Fibroblast of skin of right biceps (primary cell): ENCODE measurements at places on chromosomes 2 and 18.
A peak's percentile ranks its signal among the peaks of the same experiment; 100 is the strongest.

GRCh38 chr2:111201214-111201613 is 80.5 kb downstream of the BCL2L11 start:
- DNase-seq = no peak

GRCh38 chr2:56287508-56287907 is 103.7 kb downstream of the CCDC85A start:
- DNase-seq = peak; percentile 24

GRCh38 chr18:55275039-55275901 is 312.7 kb downstream of the TCF4 start:
- peak; percentile 61 for DNase-seq

- DNase-seq = no peak
These were observed 22.1 kb upstream of the CTDP1 start for GRCh38 chr18:79657342-79657996.

DNA sequence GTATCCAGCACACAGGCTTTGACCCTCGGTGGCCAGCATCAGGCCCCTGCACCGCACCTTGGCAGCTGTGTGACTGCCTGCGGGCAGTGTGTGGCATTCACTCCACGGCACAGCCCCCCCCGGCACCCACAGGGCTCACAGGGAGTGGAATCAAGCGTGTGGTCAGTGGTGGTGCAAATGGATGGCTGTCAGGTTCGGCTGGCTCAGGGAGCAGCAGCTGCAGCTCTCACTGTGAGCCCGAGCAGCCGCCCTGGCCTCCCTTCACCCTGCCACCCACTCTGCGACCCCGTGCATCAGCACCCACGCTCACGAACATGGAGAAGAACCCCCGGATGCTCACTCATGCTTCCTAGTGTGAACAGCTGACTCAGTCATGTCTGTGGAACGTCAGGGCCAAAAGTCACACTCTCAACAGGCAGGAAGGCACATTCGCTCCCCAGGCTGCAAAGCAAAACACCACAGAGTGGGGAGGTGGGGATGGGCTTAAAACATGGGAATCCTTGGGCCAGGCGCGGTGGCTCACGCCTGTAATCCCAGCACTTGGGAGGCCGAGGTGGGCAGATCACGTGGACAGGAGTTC is 41.5 kb upstream of the GPC1 start:
- peak; percentile 13 for DNase-seq

DNA sequence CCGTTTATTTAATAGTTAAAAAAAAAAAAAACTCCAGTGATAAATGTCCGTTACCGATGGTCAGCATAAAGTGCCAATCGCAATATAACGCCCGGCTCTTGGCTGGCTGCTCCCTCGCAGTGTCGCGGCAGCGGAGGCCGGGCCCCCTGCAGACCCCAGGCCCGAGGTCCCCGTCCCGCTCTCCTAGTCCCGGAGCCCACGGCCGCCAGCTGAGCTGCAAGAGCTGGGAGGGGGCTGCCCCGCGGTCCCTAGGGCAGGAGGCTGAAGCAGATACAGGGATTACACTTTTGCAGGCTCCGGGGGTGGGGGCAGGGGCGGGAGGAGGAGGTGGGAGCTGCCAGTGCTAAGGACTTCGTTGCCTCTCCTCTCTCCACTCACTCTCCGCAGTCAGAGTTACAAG is 6.9 kb downstream of the OSR1 start:
- no peak for DNase-seq

- no peak for DNase-seq
These were observed 3.5 kb upstream of the FAM124B start for GRCh38 chr2:224405412-224405811.

DNA sequence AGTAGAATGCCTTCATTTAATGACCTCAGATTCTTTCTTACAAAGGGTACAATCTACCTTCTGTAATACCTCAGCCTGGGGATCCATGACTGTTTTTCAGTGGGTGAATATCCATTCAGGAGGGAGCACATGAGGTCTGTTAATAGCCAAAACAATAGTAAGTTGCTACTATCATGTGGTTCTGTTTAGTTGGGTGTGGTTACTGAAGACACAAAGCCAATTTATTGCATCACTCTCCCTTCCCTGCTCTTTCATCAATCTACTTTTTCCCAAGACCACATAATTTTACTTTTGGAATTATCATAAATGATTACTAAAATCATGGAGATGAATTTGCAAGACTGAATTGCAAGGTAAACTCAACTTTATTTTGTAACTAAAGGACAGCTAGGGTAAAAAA is 254.2 kb downstream of the GALNT13 start:
- DNase-seq = no peak

- DNase-seq = peak; percentile 60
These were observed 193.1 kb upstream of the UBE2E3 start for GRCh38 chr2:180787330-180787729.

DNA sequence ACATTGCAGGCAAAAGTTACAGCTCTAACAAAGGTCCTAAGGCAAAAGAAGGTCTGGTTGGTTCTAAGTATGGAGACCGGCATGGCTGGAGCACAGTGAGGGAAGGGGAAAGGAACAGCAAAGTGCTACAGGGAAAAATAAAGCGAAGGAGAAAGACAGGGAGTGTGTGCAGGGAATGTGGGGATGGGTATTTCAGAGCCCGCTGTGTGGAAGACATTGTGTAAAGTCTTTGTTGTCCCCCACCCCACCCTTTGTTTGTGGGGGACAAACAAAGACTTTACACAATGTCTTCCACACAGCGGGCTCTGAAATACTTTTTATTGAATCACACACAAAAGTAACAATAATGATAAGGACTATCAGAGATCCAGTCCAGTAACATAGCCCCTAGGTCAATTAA is 28.9 kb upstream of the C2orf15 start:
- no peak for DNase-seq

DNA sequence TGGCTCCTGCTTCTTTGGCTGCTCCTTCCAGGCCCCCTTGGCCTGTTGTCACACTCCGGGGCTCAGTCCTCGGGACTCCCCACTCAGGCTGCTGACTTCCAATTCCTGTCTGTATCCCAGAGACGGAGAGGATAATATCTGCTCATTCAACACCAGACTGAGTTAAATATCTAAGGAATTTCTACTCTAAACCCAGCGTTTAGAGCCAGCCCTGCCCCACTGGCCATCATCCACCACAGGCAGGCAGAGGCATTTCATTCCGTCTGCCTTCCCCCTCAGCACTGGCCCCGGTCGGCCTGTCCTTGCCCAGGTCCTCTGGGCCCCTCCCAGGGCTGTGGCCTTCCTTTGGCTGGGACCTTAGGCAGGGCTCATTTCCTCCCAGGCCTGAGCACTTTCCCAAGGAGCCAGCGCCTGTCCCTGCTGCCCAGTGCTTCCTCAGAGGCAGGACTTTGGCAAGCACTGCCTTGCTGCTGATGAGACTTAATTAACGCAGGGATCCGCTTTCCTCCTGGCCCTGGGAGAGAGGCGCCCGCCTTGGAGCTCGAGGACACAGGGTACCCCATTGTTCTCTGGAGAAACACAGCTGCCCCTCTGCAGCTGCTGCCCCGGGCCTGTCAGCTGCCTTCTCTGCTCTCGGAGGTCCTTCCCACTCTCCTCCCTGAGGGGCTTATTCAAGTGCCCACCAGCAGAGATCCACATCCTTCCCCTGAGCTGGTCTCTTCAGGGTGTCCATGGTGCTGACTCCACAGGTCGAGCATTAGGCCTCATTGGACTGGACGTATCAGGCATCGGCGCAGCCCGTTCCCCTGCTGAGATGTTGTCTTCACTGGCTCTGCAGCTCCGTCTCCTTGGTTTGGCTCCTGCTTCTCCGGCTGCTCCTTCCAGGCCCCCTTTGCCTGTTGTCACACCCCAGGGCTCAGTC is 42.8 kb downstream of the ATOH8 start:
- DNase-seq = peak; percentile 52

DNA sequence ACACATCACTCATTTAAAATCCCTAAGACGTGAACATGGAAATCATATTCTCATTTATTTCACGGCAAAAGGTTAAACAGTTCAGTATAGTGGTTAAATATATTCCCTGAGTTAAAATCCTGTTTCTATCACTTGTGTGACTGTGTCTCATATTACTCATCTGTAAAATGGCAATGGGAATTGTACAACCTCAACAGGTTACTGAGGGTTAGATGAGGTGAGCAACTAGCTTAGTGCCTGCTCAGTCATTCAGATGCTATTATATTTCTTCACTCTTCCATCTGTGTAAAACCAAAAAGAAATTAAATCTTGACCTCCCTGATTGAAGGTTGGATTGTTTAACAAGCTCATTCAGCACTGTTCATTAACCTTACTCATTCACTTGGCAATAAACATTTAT is 212.4 kb upstream of the STK17B start:
- DNase-seq = no peak

DNA sequence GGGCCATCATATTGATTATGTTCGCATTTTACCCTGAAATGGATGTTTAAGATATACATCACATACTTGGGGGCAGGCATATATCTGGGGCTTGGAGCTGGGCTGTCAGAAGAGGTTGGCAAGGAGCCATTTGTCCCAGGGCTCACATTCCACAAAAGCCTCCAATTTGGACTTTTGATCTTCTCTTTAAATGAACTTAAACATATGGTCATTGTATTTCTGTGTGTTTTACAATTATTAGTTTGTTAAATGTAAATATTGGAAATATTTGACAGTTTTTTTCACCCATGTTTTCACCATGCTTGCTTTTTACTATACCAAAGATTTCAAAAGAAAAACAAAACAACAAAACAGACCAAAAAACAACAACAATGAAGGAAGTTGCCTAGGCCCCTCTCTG is 165.8 kb upstream of the MEIS1 start:
- no peak for DNase-seq

DNA sequence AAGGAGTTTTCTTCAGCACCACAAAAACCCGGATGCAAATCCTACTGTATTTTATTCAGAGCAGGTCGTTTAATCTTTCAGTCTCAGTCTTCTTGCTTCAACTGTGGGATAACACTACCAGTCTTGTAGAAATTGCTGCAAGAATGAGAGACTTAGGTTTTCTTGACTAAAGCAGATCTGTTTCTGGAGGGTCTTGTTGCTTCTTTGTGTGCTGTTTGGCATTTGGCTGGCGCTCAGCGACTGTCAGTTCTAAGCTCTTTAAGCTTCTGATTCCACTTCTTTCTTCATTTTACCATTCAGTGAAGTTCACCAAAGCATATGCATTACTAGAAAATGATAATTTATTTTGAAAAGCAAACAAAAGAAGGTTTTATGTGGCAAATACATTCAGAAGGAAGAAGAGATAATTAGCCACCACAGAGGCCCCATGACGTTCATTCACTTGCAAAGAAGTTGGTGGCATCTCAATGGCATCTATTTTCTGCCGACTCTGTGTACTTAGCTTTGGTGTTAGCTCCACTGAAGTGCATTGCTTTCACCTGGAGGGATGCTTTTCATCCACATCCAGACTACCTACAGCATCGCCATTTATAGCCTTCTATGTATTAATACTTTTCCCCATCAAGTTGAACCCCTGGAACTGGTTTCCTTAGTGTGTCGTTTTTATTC is 53.7 kb downstream of the TRIB2 start:
- DNase-seq = no peak

DNA sequence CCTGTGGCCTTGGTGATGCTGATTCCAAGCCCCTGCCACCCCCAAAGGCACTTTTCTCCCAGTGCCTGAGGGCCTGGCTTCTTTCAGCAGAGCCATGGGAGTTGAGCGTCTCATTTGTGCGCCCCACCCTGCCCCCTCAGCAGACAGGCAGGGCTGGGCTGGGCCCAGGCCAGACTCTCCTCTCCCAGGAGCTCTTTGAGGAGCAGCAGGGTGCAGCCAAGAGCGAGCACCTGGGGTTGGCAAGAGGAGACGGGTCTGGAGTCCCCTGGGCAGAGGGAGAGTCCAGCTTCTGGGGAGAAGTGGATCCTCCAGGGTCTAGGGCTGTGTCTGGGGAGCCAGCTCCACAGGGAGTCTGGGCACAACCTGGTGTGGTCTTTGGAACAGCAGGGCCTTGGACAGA is 21.2 kb downstream of the NPPC start:
- DNase-seq = no peak

DNA sequence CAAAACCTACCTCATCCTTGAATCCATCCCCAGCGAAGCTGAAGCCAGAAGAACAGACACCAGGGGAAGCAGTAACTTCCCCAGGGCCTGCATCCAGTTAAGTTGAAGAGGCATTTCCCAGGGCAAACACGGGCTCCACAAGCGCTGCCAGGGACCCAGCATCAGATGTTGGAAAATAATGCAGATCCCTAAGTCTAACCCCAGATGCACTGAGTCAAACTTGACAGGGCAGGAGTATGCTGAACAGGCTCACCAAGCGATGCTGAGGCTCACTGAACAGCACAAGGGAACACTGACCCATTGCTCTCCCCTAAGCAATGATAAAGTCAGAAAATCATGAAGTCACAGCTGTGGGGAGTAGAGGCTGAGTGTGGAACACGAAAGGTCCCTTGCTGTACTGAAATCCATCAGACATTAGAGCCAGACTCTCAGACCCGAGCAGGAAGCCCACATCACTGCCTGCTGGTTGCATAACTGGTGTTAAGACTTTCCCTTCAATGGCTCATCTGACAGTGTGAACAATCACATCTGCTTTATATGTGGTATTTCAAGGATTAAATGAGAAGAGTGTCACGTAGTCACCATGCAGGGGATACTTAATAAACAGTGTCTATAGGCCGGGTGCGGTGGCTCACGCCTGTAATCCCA is 36.2 kb downstream of the TNS1 start:
- DNase-seq = peak; percentile 62

DNA sequence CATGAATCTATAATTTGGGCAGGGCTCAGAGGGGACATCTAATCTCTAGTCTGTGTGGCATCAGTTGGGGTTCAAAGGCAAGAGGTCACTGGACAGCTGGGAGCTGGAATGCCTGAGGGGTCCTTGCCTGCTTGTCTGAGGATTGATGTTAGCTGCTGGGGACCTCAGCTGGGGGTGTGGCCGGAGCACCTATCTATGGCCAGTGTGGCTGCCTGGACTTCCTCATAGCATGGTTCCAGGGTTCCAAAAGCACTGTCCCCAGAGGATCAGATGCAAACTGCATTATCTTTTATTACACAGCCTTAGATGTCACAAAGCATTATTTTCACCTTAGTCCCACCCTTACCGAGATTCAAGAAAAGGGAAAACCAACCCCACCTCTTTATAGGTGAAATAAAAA is 38.6 kb upstream of the YPEL5 start:
- DNase-seq = no peak

DNA sequence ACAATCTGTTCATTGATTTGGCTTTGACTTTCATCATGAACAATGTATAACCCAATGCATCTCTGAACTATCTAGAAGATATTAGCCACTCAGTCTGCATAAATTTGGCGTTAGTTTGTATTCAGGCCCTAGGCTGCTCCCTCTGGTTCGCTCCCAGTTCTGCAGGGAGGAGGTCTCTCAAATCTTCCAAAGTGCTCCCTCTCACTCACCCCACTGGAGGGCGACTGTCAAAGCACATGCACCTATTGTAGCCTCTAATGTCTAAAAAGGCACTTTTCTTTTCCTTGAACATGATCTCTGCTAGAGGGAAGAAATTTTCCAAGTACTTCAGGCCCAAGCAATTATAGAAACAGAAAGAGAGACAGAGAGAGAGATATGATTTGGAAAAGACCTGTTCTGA is 291.5 kb downstream of the TDRD15 start:
- no peak for DNase-seq

GRCh38 chr2:174563530-174564282 is 33.9 kb downstream of the WIPF1 start:
- DNase-seq = no peak

- DNase-seq = peak; percentile 61
These were observed 40.5 kb downstream of the IRS1 start for GRCh38 chr2:226758921-226759640.
